ENCODE measurements at places on chromosomes 6 and 20.

- no peak for DNase-seq
Measured at GRCh38 chr6:157592980-157593379, 212.0 kb downstream of the ZDHHC14 start.

DNA sequence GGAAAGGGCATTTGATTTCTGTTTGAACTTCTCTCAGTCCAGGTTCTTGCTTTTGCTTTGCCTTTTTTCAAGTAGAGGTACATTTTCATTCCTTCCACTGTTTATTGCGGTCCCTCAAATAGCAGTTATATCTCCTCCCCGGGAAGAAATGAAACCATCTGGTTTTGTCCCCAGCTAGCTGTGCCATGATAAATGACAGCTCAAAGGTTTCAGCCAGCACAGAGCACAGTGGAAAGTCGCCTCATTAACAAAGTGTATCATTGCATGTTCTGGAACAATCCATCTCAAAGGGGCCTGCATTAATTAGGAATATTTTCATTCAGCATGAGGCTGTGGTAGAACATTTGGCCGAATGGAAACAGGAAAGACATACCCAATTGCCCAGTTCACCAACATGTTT is 146.0 kb downstream of the EDN3 start:
- DNase-seq: no peak

GRCh38 chr20:36872852-36873251 is 3.1 kb upstream of the TLDC2 start:
- DNase-seq: no peak

DNA sequence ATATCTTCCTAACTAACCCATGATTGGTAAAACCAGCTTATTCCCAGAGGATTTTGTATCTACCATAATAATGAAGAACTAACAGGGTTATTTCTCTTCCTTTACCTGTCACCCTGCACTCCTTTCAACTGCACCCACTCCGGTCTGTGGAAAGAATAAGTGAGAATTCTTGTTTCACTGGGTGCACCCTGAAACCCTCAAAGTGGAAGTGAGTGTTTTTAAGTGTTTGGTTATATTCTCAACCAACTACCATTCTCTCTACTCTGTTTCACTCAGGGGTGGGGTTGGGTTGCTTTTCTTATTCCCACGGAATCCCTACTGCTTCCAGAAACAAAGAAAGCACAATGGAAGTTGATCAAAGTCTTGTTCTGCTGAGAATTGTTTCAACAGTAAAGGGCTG is 42.6 kb upstream of the KHDRBS2 start:
- DNase-seq: no peak

GRCh38 chr20:64157878-64158277 is 6.4 kb upstream of the MYT1 start:
- DNase-seq: no peak

DNA sequence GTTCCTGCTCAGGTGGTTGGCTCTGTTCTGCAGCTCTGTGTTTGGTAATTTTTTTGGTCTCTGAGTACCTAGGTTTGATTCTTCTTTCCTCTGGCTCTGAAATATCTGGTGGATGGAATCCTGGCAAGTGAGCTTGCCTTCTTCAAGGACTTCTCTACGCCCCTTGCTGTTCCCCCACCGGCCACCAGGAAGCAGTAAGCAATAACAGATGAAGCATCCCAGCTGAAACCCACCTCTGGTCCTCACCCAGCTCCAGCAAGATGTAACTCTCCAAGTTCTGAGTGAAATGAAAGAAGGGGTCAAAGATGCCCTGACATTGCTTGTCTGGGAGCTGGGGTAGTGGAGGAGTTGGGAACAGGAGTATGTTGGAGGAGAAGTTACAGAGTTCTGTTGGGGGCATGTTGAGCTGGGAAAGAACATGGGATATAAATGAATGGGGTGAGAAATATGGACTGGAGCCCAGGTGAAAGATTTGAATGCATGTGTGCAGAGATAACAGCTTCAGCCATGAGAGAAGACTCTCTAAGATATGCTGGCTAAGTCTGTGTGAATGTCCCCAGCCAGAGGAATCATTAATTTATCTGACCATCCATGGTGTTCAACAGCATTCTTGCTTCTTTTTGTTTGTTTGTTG is 51.3 kb upstream of the GLP1R start:
- DNase-seq: peak; percentile 11

DNA sequence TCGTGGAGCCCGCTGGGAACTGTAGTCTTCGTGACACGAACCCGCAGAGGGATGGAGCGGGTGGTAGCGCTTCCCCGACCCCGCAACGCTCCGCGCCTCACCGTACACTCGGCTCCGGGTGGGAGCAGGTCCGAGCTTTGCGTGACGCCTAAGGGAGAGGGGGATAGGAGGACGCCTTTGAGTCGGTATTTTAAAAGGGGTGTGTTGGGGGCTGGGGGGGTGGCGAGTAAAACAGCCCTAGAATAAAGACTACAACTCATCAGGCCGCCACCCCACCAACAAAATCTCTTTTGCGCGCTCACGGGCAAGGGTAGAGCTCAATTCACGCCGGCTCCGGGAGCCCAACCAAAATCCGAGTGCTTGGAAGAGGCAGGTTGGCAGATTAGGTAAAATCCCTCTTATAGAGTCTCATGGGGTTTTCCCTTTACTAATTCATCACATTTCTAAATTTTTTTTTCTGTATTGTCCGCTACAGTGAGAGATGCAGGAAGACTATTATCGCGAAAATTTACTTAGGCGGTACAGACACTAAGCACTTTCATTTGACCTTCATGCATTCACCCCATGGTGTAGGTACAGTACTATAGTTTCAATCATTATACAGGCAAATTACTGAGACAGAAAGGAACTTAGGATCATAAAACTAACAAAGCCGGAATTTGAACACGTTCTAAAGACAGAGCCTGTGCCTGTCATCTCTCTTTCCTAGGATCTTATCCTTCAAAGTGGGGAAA is 706 bp upstream of the SNX14 start:
- DNase-seq: peak; percentile 57

DNA sequence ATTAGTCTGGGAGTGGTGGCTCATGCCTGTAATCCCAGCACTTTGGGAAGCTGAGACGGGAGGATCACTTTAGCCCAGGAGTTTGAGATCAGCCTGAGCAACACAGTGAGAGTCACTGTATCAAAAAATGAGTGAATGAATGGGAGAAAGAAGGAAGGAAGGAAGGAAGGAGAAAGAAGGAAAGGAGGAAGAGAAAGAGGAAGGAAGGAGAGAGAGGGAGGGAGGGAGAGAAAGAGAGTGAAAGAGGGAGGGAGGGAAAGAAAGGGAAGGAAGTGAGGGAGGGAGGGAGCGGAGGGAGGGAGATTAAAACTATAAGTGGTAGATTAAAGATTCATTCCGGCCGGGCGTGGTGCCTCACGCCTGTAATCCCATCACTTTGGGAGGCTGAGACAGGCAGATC is 28.9 kb upstream of the RREB1 start:
- no peak for DNase-seq

- DNase-seq: no peak
Measured at GRCh38 chr6:107419733-107420132, 39.6 kb downstream of the PDSS2 start.

DNA sequence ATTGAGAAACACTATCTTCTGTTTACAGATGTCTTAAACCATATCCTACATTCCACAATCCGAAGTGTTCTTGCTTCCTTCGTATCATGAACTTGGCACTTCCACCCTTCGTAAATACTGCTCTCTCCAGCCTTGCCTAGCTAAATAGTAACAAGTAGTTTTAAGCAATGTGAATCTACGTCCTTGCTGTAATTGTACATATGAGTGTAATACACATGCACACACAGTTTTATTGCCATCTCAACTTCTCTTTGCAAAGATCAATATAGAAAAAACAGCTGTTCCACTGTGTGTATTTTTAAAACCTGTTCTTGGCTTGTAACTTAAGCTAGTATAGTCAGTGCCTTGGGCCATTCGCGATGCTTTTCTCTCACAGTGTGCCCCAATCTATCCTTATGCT is 1524.7 kb downstream of the GRIK2 start:
- DNase-seq: no peak

GRCh38 chr6:144215402-144215931 is 65.2 kb downstream of the STX11 start:
- no peak for DNase-seq

DNA sequence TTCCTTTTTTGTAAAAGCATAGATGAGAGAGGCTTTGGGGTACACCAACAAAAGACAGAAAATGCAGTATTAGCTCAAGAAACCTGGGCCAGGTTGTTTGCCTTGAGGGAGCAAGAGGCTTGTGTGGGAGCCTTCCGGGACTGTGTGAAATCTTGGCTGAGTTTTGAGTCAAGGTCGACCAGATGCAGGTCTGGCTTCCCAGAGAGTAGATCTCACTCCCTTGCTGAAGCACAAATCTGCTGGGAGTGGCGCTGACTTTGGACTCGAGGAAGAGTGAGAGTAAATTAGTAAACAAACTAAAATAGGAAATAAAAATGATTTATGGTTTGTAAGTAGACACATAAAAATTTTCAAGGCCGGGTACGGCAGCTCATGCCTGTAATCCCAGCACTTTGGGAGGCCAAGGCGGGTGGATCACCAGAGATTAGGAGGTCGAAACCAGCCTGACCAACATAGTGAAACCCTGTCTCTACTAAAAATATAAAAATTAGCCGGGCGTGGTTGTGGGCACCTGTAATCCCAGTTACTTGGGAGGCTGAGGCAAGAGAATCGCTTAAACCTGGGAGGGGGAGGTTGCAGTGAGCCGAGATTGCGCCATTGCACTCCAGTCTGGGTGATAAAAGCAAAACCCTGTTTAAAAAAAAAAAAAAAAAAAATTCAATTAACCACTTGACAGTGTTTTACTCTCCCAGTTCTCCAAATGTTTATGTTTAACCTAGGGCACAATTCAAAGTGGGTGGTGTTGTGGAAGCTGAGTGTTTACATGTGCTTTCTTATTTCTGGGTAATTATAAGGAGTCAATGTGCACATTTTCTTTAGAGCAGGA is 27.7 kb upstream of the EDN1 start:
- DNase-seq: no peak

DNA sequence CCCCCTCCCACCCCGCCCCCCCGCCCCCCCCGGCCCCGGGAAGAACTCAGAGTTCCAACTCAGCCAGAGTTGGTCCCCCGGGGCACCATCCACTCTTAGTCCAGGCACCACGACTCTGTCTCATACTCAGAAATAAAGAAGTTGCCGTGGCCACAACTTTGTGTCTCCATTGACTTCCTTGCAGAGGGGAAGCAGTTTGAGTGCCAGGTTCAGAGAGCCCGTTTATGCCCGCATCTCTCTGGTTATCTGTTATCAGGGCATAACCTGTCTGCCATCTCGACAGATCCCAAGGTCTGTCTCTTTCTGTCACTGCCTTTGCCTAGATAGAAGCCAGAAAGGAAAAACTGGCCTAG is 605 bp downstream of the CDC5L start:
- no peak for DNase-seq

DNA sequence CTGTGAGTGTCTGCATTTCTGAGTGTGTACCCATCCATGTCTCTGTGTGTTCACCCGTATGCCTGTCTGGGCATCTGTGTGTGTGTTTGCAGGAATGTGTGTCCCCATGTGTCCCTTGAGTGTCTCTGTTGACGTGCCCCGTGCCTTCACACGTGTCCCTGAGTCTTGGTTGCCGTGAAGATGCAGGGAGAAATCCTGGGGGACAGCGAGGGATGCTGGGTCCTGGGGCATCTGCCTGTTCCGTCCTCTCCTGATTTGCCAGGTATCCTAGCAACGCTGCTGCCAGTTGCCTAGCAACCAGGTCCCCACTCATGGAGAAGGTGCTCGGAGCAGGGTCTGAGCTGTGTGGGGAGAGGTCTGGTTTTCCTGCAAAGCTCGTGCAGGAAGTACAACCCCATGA is 6.0 kb upstream of the LKAAEAR1 start:
- no peak for DNase-seq

DNA sequence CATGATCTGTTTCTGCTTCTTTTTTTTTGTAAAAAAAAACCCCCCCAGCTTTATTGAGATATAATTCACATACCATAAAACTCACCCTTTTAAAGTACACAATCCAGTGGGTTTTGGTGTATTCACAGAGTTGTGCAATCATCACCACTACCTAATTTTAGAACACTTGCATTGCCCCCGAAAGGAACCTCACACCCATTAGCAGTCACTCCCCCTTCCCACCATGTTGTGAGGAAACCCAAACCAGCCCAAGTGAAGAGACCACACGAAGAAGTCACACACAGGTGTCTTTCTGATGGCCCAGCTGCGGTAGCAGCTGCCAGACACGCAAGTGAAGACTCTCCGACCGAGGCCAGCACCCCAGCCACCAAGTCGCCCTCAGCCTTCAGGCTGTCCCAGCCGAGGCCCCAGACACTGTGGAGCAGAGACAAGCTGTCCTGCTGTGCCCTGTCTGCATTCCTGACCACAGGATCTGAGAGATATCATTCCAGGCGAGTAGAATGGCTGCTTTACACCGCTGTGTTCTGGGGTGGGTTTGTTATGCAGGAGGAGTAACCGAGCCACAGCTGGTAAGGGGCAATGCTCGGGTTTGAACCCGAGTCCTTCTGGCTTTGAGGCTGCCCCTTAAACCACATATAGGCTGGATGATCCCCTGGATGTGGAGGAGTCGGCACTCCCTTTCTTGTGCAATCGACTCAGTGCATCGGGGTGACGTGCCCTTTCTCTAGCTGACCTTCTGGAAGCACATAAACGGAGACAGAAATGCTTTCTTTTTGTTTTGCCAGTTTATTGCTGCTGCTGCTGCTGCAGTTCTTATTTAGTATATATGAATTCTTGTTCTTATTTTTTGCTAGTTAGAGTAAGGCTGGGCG is 59.1 kb upstream of the PTPN1 start:
- DNase-seq: no peak

DNA sequence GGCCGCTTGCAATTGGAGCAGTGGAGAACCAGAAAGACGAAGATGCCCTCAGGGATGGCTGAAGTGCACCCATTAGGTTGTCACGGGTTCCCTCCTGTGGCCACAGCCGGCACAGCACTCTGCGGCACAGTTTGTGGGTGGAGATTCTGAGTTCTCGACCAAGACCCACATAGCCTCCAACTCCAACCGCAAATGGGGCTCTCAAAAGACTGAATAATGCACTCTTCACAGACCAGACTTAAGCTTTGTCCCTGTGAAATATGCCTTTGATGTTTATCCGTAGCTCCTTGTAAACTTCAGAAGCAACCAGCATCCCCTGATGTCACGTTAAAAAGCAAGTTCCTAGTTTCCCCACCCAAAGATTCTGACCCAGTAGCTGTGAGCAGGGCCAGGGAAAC is 934 bp upstream of the CST9 start:
- DNase-seq: peak; percentile 67

- no peak for DNase-seq
Measured at GRCh38 chr20:5085380-5085779, 34.4 kb downstream of the PCNA start.

- peak; percentile 69 for DNase-seq
Measured at GRCh38 chr20:63739130-63740069, at the start of gene SLC2A4RG. SLC2A4RG (plus strand) TSS chr20:63739776; CDS start chr20:63739913, 137 bp downstream.

GRCh38 chr20:62349556-62350097 is 17.5 kb downstream of the LAMA5 start:
- no peak for DNase-seq

GRCh38 chr6:17988422-17988944 is 1.0 kb upstream of the KIF13A start:
- DNase-seq: no peak
